ENCODE measurements at places on chromosomes 7 and 10. TPM values are rescaled to one million over a fixed set of nuclear protein-coding genes. Genes with fewer than 3 reads are reported as not detected.

- H3K27me3 ChIP-seq: no peaks in the 10 kb centered on the region
- no peak for DNase-seq
- no peaks in the 10 kb centered on the region for H3K4me1 ChIP-seq
- no peak overlapping the region for H3K4me3 ChIP-seq
Measured at GRCh38 chr7:57203161-57203791, 71.0 kb upstream of the ZNF479 start.

DNA sequence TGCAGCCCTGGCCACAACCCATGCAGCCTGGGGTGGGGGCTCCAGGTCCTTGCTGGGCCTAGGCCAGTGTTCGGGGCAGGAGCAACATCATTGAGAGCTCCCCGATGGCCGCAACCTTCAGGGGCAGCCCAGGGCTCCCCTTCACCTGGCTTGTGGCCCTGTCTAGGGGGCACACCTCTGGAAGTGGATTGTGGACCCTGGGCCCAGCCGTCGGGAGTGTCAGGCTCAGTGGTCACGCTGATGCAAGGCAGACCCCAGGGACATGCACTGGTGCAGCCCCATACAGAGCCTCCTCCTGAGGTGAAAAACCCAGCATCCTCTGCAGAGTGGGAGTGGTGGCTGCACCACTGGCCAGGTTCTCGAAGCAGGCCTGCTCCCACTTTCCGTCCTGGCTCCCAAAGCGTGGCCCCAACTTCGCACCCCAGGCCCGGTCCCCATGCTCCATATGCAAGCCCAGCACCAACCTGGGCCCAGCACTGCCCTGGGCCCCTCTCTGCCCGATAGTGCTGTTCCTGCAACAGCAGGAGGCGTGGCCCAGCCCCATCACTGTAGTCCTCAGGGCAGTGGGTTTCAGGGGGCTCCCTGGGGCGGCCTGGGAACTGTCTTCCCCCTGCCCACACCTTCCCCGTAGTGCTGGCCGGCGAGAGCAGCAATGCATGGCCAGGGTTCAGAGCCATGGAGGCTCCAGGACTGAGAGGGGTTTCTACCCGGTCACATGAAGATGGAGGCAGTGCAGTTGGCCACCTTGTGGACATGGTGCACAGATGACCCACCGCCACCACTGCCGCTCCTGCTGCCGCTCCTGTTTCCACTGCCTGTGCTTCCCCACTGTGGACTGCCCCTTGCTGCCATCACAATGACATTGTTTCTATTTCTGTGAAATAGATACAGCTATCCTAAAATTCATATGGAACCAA is 303.9 kb upstream of the NRG3 start:
- H3K4me1 ChIP-seq: no peaks in the 10 kb centered on the region
- no peak overlapping the region for H3K4me3 ChIP-seq
- H3K27me3 ChIP-seq: no peaks in the 10 kb centered on the region
- H3K36me3 ChIP-seq: no peaks in the 10 kb centered on the region
- DNase-seq: no peak

DNA sequence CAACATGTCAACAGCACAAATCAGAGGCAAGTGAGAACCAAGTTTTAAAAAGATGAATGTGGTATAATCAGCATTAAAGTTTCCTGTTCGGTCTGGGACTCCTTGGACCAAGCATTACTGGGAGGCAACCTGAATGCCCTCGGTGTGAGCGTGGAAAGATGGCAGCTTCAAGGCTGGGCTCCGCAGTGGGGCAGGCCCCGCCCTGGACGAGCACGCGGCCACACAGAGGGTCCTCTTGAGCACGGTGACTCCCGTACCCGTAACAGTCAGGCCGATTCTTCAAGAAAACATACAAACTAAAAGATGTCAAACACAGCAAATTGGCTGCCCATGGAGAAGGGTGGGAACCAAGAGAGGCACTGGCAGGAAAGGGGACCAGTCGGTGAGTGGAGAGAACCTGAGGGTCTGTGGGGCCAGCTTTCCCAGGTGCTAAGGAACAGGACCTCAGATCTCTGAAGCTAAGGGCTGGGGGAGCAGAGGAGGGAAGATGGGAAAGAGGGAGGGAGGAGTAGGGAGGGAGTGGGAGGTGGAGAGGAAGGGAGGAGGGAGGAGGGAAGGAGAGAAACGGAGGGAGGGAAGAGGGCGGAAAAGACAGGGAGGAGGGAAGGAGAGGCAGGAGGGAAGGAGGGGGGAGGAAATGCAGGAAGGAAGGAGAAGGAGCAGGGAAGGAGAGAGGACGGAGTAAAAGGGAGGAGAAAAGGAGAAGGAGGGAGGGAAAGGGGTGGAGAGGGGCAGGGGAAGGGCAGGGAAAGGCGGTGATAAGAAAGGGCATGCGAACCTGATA is 71.2 kb upstream of the FAM20C start:
- H3K4me3 ChIP-seq: no peak overlapping the region
- no peak overlapping the region for H3K27ac ChIP-seq
- H3K4me1 ChIP-seq: peaks cover 21% of the 10 kb centered on the region
- no peak for DNase-seq
- H3K36me3 ChIP-seq: no peaks in the 10 kb centered on the region

GRCh38 chr7:1252540-1253090 is 19.9 kb downstream of the UNCX start:
- no peak for DNase-seq
- peaks cover 8% of the 10 kb centered on the region for H3K4me1 ChIP-seq
- H3K36me3 ChIP-seq: no peaks in the 10 kb centered on the region
- H3K4me3 ChIP-seq: no peak overlapping the region

The SLC37A3 gene
- 26.4 TPM for total RNA-seq

Measured in natural killer cell (primary cell).